ENCODE measurements at places on chromosomes 3 and 15.

- DNase-seq: no peak
These were observed 35.4 kb upstream of the ARL8B start for GRCh38 chr3:5086708-5087107.

GRCh38 chr3:172259111-172259541, 189.1 kb downstream of the GHSR start:
- no peak for DNase-seq

- peak; percentile 50 for DNase-seq
These were observed 1.0 kb downstream of the LIMD1 start for GRCh38 chr3:45595364-45596195.

GRCh38 chr3:189714991-189715961, 84.1 kb downstream of the TP63 start:
- DNase-seq: peak; percentile 91

GRCh38 chr15:27086805-27087204, 115.8 kb downstream of the GABRG3 start:
- DNase-seq: no peak

DNA sequence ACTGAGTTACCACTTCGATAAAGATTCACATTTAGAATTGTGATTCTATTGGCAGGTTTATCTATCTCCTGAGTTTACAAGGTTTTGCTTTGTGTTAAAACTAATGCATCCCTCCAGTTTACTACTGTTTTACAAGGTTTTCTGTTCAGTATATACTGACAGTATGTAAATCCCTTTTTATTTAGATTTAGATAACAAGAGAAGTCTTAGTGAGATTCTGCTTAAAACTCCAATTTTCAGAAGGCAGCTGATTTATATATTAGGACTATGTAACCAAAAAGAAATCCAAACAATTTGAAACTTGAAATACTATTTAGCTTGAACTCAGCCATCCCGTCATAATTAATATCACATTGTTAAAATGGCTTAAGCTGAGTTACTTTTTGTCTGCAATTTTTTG, 619.2 kb downstream of the NAALADL2 start:
- DNase-seq: no peak

GRCh38 chr3:43388175-43388574, 101.8 kb downstream of the SNRK start:
- DNase-seq: no peak

Data from EL (cell line).